Thymus (tissue), 14 donors: ENCODE measurements at places on chromosomes 11 and 22. TPM values are rescaled to one million over a fixed set of nuclear protein-coding genes. Genes with fewer than 3 reads are reported as not detected.
A peak's percentile ranks its signal among the peaks of the same experiment; 100 is the strongest.

- H3K4me3 ChIP-seq: no peak overlapping the region
- H3K27me3 ChIP-seq: no peaks in the 10 kb centered on the region
- no peaks in the 10 kb centered on the region for H3K36me3 ChIP-seq
- H3K27ac ChIP-seq: no peak overlapping the region
Measured at GRCh38 chr22:42997582-42998090, 17.3 kb downstream of the PACSIN2 start.

DNA sequence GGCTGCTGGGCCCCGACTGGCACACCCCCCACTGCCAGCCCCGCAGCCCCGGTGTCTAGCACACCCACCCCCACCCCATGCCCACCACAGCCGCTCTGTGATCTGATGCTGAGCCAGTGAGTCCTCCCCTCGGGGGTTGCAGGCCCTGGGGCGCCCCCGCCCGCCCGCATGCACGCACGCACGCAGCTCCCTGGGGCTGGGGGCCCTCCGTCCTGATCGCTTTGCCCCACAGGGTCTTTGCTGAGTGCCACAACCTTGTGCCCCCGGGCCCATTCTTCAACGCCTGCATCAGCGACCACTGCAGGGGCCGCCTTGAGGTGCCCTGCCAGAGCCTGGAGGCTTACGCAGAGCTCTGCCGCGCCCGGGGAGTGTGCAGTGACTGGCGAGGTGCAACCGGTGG is 32.3 kb downstream of the MUC5B start:
- DNase-seq: no peak
- no peaks in the 10 kb centered on the region for H3K27me3 ChIP-seq
- H3K4me1 ChIP-seq: no peaks in the 10 kb centered on the region
- H3K36me3 ChIP-seq: no peaks in the 10 kb centered on the region

DNA sequence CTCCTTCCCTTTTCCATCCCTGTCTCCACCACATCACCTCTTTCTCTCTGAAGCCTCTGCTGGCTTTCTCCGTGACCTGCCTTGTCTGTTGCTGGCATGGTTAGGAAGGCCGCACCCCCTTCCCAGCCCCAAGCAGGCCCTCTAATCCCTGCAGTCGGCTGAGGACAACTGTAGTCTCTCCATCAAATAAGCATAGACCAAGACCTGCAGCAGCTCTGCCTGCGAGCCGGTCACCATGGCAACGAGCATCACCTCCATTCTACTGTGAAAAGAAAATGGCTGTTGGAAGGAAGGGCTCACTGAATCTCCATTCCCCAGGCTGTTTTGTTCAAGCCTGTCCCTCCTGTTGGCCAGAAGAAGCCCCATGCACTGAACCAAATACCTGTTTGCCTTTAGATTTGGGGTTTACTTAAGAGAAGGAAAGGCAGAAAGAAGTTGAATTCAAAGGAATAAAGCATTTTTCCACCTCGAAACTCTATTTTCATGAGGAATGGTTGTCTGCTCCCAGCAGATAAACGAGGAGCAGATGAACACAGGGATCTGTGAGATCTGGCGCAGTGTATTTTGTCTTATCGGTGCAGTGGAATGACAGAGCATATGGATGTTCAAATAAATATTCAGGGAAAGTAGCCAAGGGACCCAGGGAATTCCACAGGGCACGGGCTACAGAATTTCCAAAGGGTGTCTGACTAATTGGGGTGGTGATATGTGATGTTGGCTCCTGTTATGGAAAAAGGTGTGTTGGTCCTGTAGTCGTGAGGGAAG is 113.1 kb upstream of the TTC12 start:
- H3K4me3 ChIP-seq: no peak overlapping the region
- no peak overlapping the region for H3K27ac ChIP-seq
- no peaks in the 10 kb centered on the region for H3K27me3 ChIP-seq
- no peaks in the 10 kb centered on the region for H3K4me1 ChIP-seq

- H3K27ac ChIP-seq: no peak overlapping the region
- DNase-seq: no peak
- no peak overlapping the region for H3K4me3 ChIP-seq
- H3K36me3 ChIP-seq: peaks cover 9% of the 10 kb centered on the region
Measured at GRCh38 chr11:76025068-76025467, 181.2 kb downstream of the WNT11 start.

DNA sequence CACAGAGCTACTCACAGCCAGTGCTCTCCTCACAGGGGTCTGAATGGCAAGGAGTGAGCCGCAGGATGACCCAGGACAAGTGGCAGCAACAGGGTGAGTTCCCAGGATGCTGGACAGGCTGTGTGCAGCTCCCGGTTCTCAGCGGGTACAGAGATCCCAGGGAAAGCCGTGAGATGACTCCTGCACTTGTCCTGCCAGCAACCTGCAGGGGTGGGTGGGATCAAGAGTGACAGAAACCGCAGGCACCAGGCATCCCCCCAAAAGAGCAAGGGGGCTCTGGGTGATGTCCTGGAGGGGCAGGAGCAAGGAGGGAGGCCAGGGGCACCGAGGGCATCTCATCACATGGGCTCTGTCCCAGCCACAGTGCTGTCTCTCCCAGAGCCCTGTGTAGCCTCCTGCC is 15.9 kb upstream of the PRODH start:
- no peak for DNase-seq
- H3K4me1 ChIP-seq: no peaks in the 10 kb centered on the region
- H3K27me3 ChIP-seq: no peaks in the 10 kb centered on the region
- H3K36me3 ChIP-seq: no peaks in the 10 kb centered on the region

H19 gene
- total RNA-seq: 413 TPM

DNA sequence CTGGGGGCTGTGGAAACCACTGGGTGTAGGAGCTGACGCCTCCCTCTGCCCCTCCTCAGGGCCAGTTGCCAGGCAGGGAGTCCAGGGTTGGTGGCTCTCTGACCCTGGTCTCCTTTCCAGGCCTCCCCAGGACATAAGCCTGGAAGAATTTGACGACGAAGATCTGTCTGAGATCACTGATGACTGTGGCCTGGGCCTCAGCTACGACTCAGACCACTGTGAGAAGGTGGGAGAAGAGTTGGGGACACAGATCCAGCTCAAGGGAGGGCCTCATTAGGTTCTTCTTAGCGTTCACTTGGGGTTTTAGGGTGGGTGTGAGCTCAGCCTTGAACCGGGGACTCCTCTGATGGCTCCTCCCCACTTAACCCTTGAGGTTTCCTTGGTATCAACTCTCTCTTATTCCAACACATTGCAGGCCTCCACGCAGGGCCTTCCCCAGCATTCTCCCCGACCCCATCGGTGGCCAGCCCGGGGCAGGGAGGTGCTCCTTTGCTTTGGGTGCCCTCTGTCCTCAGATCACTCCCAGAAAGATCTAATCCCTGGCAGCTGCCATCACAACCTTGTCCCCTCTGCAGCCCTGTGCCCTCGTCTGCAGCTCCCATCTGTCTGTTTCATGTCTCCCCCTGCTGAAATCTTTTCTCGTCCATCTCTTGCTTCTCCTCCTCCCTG is 1.2 kb downstream of the MAPK8IP2 start:
- H3K36me3 ChIP-seq: no peaks in the 10 kb centered on the region
- H3K27me3 ChIP-seq: peaks cover 70% of the 10 kb centered on the region

- H3K27ac ChIP-seq: no peak overlapping the region
- no peaks in the 10 kb centered on the region for H3K27me3 ChIP-seq
- no peaks in the 10 kb centered on the region for H3K4me1 ChIP-seq
- DNase-seq: no peak
- no peak overlapping the region for H3K4me3 ChIP-seq
Measured at GRCh38 chr11:92380882-92381281, 156.3 kb downstream of the FAT3 start.

INS gene
- 0.42 TPM for total RNA-seq

SMIM38 gene
- 0.24 TPM for total RNA-seq

MPEG1 gene
- 55.0 TPM for total RNA-seq

MS4A12 gene
- 0.05 TPM for total RNA-seq

DNA sequence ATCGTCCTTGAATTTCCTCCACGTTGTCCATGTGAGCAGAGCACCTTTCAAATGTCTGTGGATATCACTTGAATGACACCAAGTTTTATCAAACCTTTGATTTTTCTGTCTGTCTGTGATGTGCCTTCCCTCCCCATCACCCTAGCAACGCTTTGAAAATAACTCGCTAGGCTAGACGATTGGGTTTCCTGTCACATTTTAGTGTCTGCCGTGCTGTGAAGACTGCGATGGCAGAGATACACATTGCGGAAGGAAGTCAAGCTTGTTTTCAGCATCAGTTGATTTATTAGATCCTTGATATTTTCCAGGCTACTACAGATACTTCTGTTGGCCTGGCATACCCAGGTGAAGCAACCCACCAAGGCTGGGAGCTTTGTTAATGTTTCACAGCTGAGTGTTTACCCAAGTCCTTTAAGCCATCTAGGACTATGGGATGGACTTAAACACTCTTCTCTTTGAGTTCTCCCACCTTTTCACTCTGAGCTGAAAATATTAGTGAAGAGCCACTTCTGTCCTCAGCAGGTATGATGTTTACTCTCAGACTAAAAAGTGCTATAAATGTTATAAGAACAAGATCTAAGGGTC is 93.6 kb upstream of the CD44 start:
- H3K27me3 ChIP-seq: no peaks in the 10 kb centered on the region
- peak; percentile 62 for DNase-seq
- H3K4me3 ChIP-seq: peak overlapping the region; percentile 8
- H3K36me3 ChIP-seq: no peaks in the 10 kb centered on the region

GRCh38 chr11:63767565-63768236 is 874 bp downstream of the ZFTA start:
- H3K4me1 ChIP-seq: peaks cover 13% of the 10 kb centered on the region
- peak; percentile 41 for DNase-seq
- peak overlapping the region; percentile 36 for H3K27ac ChIP-seq
- peaks cover 27% of the 10 kb centered on the region for H3K27me3 ChIP-seq

TSSK2 gene
- not detected for total RNA-seq

- no peak overlapping the region for H3K27ac ChIP-seq
- peaks cover 7% of the 10 kb centered on the region for H3K27me3 ChIP-seq
- no peaks in the 10 kb centered on the region for H3K36me3 ChIP-seq
- DNase-seq: no peak
- no peak overlapping the region for H3K4me3 ChIP-seq
Measured at GRCh38 chr11:125916683-125917347, 12.5 kb downstream of the DDX25 start.

DNA sequence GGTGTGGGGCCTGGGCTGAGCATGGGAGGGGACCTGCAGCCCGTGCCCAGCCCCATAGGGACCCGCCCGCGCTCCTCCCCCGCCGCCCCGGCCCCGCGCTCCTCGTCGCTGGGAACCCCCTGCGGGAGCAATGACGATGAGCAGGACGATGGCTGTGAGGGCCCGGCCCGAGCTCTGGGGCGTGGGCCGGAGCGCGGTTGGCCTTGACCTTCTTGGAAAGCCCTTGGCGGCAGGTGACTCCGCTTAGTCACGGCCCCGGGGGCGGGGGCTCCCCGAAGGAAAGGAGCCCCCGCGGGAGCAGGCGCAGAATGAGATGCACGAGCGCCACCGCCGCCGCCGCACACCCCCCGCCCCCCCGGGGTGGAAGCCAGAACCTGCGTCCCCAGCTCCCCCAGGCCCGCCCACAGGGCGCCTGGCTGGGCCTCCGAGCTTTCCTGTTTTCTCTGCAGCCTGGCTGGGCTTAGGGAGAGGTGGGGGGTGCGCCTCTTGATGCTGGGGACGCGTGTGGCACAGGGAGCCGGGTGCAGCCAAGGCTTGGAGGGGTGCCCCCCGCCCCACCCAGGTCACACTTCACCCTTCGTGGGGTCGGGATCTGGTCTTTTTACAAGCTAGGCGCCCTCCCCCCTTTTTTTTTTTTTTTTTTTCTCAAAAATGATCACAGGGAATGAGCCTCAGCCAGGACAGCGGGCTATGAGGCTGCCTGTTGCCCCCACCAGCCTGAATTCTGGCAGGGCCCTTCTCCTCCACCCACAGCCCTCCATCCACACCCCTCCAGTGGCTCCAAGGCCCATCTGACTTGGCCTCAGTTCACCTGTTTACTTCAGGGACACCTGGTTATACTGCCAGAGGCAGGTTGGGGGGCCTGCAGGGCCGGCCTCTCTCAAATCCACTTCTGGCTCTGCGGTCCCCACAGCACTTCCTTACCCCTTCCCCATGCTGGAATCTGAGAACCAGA is 17.9 kb downstream of the CRELD2 start:
- no peak for DNase-seq
- peak overlapping the region; percentile 46 for H3K27ac ChIP-seq
- peaks cover 7% of the 10 kb centered on the region for H3K27me3 ChIP-seq
- peak overlapping the region; percentile 57 for H3K4me3 ChIP-seq

DNA sequence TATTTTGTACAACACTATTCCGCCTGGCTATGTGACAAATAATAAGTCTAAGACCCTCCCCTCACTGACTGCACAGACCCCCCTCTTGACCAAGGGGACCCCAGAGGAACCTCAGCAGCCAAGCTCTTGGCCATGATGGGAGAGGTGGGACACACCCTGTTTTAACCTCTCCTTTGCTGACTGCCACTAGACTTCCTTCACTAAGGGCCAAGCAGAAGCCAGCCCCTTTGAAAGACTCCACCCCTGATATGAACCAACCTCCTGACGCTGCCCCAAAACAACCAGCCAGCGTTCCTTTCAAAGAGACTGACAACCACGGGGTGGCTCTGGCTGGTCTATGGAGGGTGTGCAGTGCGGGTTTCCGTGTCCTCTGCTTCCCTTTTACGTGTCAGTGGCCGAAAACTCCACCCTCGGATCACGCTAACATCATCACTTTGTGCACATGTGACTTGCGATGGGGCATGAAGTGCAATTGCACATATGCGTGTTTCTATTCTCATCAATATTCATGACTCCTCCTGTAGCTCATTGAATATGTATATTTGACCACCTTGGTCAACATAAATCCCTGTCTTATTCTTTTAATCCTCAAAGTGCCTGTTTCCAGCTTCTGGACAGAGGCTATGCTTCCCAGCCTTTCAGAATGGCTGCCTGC is 643.9 kb downstream of the TBC1D22A start:
- H3K4me3 ChIP-seq: no peak overlapping the region
- H3K27ac ChIP-seq: no peak overlapping the region
- no peaks in the 10 kb centered on the region for H3K27me3 ChIP-seq
- no peaks in the 10 kb centered on the region for H3K4me1 ChIP-seq
- no peaks in the 10 kb centered on the region for H3K36me3 ChIP-seq

GRCh38 chr11:110829873-110830272 is 117.6 kb upstream of the ARHGAP20 start:
- H3K27ac ChIP-seq: no peak overlapping the region
- no peaks in the 10 kb centered on the region for H3K27me3 ChIP-seq
- no peak for DNase-seq
- no peaks in the 10 kb centered on the region for H3K4me1 ChIP-seq
- H3K4me3 ChIP-seq: no peak overlapping the region

- no peak overlapping the region for H3K27ac ChIP-seq
- DNase-seq: no peak
- H3K27me3 ChIP-seq: peaks cover 60% of the 10 kb centered on the region
- H3K36me3 ChIP-seq: no peaks in the 10 kb centered on the region
- H3K4me1 ChIP-seq: no peaks in the 10 kb centered on the region
Measured at GRCh38 chr11:7578276-7578955, 64.6 kb downstream of the PPFIBP2 start.

AQP11 gene
- total RNA-seq: 0.14 TPM
